ENCODE measurements at places on chromosomes 1 and 21.

GRCh38 chr1:229561141-229561540, 2.6 kb upstream of the ABCB10 start:
- DNase-seq, result no peak

DNA sequence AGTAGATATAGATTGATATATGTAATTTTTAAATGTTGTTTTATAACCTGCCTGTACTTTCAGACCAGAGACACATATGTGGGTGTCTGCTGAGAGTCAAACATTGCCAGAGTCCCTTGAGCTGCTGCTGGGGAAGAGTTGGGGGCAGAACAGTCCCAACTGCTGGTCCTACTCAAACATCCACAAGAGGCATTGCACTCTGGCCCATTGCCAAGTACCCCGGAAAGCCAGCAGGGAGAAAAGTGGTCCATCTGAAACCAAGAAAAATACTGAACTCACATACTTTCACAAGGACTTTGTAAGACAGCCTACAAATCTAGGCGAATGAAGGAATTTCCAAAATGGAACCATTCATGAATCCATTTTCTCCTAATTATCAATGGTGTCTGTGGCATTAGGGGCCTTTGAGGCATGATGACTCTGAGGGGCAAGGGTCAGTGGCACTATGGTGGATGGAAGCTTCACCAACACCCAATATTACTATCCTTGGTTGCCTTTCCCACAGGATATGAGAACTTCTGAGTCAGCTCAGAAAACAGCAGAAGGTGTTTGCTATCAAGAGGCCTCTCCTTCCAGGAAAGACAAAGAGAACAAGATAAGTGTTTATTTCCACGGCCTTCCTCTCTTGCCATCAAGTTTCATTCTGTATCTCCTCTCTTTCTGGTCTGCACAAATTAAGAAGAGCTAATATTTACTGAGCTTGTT, 7.3 kb upstream of the TBX15 start:
- no peak for DNase-seq

GRCh38 chr1:66562561-66562960, 28.6 kb downstream of the SGIP1 start:
- DNase-seq, result no peak

- no peak for DNase-seq
These were observed 92.8 kb downstream of the ETS2 start for GRCh38 chr21:38898422-38899096.

DNA sequence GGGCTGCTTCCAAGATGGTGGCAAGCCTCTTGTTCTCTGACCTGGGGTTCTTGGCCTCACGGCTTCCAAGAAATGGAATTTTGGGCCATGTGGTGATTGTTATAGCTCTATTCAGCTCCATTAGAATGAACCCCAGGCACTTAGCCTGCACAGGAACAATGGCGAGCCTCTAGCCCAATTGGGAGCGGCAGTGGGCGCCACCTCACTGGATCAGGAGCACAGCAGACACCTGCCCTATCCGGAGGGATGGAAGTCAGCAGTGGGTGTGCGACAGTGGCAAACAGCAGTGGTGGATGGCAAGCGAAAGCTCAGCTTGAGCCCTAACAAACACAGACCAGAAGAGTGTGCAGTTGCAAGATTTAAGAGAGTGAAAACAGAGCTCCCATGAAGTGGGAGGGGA, 230.9 kb downstream of the GPR52 start:
- no peak for DNase-seq

DNA sequence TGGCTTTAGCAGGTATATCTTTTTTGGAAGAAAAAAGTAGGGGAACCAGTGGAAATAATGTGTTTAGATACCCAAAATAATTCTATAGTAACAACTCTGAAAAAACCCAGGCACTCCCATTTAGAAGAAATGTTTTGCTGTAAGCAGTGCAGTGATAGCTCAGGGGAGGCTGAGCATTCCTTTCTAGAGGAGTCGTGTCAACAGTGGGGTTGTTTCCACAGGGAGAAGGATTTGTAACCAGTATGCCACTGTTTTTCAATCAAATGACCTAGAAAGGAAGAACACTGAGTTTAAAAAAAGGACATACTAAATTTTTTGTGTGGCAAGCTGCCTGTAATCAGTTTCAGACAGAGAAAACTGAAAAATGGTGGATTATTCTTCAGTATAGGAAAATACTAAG, 2.4 kb downstream of the PGD start:
- no peak for DNase-seq

GRCh38 chr21:27292783-27293182, 325.9 kb upstream of the ADAMTS5 start:
- no peak for DNase-seq

GRCh38 chr1:109104364-109105151, 9.4 kb upstream of the ELAPOR1 start:
- DNase-seq, result no peak

- no peak for DNase-seq
These were observed 46.6 kb downstream of the RGS7 start for GRCh38 chr1:241310451-241310850.

DNA sequence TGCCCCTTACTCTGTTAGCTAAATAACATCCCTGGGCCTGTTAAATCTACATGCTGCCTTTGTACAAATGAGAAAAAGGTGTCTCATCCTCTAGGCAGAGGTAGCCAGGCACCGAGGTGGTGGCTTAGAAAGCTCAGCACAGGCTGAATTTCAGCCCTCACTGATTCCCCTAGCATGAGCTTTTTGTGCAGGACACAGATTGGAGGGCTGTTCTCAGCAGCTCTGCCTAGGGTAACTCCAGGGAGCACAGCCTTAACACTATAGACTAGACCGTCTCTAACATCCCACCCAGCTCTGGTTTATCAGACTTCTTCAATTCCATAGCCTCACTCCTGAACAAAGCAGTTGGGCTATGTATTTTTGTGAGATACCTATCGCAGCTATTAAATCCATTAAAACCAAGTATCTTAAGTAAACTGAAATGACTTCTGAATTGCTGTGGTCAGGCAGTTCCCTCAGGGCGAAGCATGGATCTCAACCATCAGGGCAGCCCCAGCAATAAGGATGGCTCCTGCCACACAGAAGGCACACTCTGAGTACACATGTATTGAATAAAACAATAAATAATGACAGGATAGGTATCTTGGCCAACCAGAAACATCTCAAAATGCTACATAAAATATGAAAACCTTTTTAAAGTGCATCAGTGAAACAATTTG, 14.8 kb downstream of the S100A6 start:
- no peak for DNase-seq

GRCh38 chr1:46645815-46646214, 22.3 kb downstream of the ATPAF1 start:
- DNase-seq, result no peak

GRCh38 chr1:174643206-174643605, 195.4 kb downstream of the GPR52 start:
- no peak for DNase-seq

DNA sequence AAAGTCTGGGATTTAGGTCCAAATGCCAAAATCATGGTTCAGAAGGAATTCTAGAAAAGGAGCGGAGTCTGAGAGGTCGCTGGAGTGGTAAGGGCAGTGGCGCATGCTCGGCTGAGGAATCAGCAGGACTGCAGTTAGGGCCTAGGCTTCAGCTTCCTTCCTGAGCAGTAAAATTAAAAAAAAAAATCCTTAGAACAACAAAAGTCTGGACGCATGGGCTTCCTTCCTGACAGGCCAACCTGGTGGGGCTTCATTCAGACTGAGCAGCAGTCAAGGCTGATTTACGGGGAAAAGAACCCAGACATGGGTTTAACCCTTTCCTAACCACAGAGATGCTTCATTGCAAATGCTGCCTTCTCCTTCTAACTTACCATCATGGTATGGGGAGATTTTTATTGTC, 17.1 kb downstream of the RNF220 start:
- no peak for DNase-seq

- DNase-seq, result peak; percentile 18
These were observed 1.7 kb downstream of the RCC2 start for GRCh38 chr1:17437580-17438317.

- DNase-seq, result no peak
These were observed 28.2 kb downstream of the CD34 start for GRCh38 chr1:207882692-207883091.

GRCh38 chr1:234827656-234828055, 217.7 kb upstream of the IRF2BP2 start:
- DNase-seq, result no peak

DNA sequence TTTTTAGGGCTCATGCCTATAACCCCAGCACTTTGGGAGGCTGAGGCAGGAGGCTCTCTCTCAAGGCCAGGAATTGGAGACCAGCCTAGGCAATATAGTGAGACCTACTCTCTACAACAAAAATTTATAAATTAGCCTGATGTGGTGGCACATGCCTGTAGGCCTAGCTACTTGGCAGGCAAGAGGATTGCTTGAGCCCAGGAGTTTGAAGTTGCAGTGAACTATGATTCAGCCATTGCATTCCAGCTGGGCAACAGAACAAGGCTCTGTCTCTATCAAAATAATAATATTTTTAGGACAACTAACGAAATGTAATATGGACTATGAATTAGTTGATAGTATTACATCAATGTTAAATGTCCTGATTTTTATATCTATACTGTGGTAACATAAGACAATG, 68.8 kb upstream of the ARID1A start:
- no peak for DNase-seq

- peak; percentile 66 for DNase-seq
These were observed 731 bp downstream of the EFNA4 start for GRCh38 chr1:155064111-155064831.

DNA sequence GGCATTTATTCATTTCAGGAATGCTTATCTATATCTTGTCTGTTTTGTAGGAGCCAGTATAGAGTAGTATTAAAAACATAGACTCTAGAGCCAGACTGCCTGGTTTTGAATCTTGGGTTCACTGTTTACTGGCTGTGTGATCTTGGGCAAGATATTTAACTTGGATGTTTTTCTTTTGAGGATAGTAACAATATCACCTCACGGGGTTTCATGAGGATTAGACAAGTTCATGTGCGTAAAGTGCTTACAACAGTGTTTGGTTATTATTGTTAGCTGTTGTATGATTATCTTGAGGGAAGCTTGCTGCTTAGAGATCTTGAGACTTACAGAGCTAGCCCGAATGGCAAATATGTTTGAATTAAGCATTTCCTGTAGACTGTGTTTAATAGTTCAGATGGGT, 40.2 kb downstream of the WNT4 start:
- no peak for DNase-seq

DNA sequence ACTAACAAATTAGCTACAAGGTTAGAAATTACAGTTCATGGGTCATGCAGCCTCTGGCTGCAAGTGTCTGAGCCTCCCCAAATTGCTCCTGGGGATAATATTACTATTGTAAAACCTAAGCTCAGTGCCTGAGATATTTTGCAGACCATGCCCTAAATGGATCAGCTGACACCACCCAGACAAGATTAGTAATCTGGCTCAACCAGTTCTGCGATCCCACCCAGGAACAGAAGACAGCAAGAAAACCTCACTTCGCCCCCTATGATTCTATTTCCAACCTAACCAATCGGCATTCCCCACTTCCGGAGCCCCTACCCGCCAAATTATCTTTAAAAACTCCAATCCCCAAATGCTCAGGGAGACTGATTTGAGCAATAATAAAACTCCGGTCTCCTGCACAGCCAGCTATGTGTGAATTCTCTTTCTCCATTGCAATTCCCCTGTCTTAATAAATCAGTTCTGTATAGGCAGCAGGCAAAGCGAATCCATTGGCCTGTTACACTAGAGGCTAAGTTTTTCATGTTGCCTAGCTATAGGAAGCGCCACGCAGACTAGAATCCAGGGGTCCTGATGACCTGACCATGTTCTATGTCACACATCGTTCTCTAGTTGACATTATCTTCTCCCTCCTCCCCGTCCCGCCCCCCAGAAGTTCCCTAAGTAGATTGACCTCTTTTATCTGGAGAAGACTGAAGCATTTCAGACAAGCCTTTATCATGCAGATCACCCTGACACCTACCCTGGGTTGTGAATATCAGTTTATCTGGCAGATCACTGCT, 22.4 kb upstream of the ZFYVE9 start:
- no peak for DNase-seq

- peak; percentile 79 for DNase-seq
These were observed 35.5 kb upstream of the IGSF21 start for GRCh38 chr1:18072066-18072465.

DNA sequence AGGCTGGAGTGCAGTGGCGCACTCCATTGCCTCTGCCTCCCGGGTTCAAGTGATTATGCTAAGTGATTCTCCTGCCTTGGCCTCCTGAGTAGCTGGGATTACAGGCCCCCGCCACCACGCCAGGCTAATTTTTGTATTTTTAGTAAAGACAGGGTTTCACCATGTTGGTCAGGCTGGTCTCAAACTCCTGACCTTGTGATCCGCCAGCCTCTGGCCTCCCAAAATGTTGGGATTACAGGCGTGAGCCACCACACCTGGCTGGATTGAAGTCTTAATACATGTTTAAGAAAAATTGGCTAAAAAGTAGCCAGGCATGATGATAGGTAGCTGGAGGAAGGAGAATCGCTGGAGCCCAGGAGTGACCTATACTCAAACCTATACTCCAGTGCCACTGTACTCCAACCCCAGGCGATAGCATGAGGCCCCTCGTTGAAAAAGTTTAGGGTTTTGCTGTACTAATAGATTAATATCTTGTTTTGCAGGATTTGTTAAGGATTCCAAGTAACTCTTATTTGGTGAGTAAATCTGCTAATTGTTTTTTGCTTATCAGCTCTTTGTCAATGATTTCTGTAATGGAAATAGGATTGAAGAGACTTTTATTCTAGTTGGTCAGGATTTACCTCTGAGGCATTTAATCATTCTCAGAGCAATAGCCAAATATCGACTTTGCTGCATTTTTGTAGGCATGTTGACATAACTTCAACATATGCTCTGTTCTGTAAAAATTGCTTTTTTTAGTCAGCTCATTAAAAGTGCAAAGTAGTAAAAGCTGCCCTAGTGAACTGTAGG, 2.0 kb downstream of the RCC1 start:
- DNase-seq, result no peak

- no peak for DNase-seq
These were observed 88.4 kb downstream of the PROX1 start for GRCh38 chr1:214075999-214076707.

- DNase-seq, result no peak
These were observed 250.0 kb downstream of the FOXD2 start for GRCh38 chr1:47687631-47688460.

DNA sequence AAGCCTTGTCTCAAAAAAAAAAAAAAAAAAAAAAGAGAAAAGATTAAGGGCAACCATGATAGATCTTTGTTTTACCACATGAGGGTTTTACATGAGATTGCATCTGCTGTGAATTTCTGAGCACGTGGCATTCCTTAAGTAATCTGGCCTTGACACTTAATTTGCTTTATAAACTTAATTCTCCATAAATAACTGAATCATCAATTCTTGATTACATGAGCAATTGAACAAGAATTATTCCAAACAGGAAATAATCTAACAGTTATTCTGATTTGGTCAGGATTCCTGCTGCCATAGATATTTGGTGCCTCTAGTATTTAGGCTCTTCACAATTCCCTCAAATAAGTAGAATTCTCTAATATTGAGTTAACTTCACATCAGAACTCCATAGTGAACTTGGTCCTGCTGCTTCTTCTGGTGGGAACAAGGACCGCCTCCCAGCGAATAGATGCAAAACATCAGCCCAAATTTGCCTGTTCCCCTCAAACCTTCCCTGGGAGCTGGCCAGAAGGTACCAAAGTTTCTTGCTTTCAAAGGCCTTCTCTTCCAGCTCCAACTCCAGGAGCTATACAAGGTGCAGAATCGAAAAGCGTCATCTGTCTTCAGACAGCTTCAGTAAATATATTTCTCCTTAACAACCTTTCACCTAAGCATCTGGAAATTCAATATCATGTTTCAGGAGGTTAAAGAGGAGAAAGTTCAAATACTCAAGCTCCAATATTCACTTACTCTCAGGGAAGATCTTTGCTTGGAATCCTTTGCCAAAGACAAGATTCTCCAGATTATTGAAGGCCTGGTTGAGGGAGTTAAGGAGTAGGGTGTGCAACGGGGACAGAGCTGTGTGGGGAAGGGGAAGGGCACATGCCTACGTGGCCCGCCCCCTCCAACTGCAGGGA, 1.0 kb downstream of the KRTCAP2 start:
- no peak for DNase-seq

Data from SHP77 (cell line).